Lower lobe of right lung (tissue), 2 donors: ENCODE measurements at places on chromosomes 4 and X. TPM values are rescaled to one million over a fixed set of nuclear protein-coding genes. Genes with fewer than 3 reads are reported as not detected.

Gene RNF175
- total RNA-seq = 0.12 TPM

Gene GSPT2
- total RNA-seq = 7.7 TPM

Gene PARM1
- 64.1 TPM for total RNA-seq

Gene CNGA2
- total RNA-seq = not detected

Gene AKAP4
- total RNA-seq = not detected

Gene EVC
- total RNA-seq = 24.3 TPM

Gene SH3TC1
- total RNA-seq = 73.1 TPM

Gene DOCK11
- 76.2 TPM for total RNA-seq

Gene ASMT
- total RNA-seq = not detected

Gene TRIM2
- 32.6 TPM for total RNA-seq

Gene IGSF1
- 0.09 TPM for total RNA-seq

DNA sequence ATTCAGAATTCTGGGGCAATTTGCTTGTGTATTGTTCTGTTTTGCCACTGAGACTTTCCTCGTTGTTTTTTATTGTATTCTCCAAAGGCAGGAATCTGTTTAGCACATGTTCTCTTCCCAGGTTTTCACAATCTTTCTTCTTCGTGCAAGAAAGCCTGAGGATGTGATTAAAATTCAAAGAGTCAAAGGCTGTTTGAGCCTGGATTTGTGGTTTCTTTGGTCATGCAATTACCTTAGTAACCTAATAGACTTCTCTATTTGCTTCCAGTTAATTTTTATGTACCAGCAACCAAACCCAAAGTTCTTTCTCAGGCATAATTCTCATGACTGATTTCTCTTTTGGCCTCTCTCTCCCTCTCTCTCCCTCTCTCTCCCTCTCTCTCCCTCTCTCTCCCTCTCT, 1420.1 kb upstream of the TENM3 start:
- H3K27ac ChIP-seq = no peak overlapping the region
- H3K27me3 ChIP-seq = no peaks in the 10 kb centered on the region
- no peaks in the 10 kb centered on the region for H3K36me3 ChIP-seq
- DNase-seq = no peak

DNA sequence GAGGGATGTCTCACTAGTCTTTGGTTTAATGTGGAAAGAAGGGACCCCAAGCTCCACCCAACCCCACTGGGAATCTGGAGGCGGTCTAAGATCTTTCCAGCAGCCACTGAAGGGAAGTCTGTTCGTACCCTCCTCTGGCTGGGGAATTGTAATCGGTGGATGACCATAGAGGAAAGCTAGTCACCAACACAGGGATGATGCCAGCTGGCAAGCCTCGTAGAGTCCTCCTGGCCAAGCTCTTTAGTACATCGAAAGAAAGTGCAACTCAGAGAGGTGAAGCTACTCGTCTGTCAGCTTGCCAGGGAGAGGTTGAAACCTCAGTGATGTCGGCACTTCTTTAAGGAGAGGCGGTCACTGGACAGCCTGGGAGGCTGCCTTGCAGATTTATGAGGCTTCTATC, 58.7 kb downstream of the MAMLD1 start:
- H3K4me1 ChIP-seq = no peaks in the 10 kb centered on the region
- no peak for DNase-seq
- H3K4me3 ChIP-seq = no peak overlapping the region
- H3K36me3 ChIP-seq = no peaks in the 10 kb centered on the region

DNA sequence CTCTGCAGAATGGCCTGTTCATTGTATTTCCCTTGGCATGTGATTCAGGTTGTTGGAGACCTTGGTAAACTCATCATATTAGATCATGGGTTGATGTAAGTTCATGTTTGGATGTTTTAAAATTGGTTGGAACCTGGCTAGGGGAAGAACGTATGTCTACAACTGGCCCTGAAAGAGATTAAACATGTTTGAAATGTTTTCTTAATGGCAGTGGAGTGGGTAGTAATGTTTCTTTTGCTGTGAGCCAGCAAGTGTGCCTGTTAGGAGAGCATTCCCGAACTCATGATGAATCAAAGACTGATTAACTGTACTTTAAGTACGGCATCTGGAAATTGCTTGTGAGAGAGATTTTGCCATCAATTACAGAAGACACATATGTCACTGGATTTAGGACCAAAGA, 44.5 kb upstream of the SLC4A4 start:
- no peaks in the 10 kb centered on the region for H3K27me3 ChIP-seq
- H3K36me3 ChIP-seq = no peaks in the 10 kb centered on the region
- no peak for DNase-seq
- H3K27ac ChIP-seq = no peak overlapping the region
- no peaks in the 10 kb centered on the region for H3K4me1 ChIP-seq

DNA sequence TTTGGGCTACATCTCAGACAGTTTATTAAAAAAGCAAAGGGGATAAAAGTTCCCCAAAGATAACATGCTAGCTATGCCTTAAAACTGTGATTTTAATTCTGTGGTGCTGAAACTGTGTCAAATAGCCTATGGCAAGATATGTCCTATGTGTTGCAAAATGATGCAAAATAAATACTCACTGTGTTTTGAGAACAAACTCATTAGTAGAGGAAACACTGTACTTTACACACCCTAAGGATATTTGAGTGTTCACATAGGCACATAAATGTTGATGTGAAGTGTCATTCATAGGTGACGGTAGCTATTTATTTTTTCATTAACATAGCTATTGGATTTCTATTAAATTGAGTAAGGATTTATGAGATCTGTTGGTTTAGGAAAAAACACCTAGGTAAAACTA, 351.9 kb downstream of the FAT4 start:
- no peaks in the 10 kb centered on the region for H3K4me1 ChIP-seq
- H3K36me3 ChIP-seq = no peaks in the 10 kb centered on the region
- no peak overlapping the region for H3K27ac ChIP-seq
- H3K4me3 ChIP-seq = no peak overlapping the region

- H3K36me3 ChIP-seq = no peaks in the 10 kb centered on the region
- no peak overlapping the region for H3K4me3 ChIP-seq
- H3K27me3 ChIP-seq = no peaks in the 10 kb centered on the region
- H3K27ac ChIP-seq = no peak overlapping the region
These were observed 190.2 kb upstream of the GK2 start for GRCh38 chr4:79598214-79598613.

DNA sequence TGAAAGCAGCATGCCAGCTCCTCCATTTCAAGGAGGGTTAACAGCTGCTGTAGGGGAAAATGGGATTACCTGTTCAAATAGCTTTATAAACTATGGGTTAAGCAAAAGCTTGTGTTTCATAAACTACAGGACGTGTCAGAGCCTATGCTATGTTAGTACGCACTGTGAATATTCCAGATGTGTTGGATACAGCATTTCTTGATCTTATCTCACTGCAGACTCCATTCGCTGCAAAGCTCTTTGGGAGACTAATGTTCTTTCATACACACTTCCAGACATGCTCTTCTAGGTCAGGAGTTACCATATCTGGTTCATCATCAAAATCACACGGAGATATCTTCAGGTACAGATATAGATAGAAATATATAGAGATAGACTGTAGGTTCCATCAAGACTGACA, 281.2 kb upstream of the FAM241A start:
- H3K36me3 ChIP-seq = no peaks in the 10 kb centered on the region
- H3K27ac ChIP-seq = no peak overlapping the region
- no peak for DNase-seq
- no peaks in the 10 kb centered on the region for H3K27me3 ChIP-seq
- no peaks in the 10 kb centered on the region for H3K4me1 ChIP-seq
- H3K4me3 ChIP-seq = no peak overlapping the region

GRCh38 chr4:79857811-79858210, 215.2 kb downstream of the ANTXR2 start:
- no peak overlapping the region for H3K4me3 ChIP-seq
- no peaks in the 10 kb centered on the region for H3K27me3 ChIP-seq
- H3K4me1 ChIP-seq = peaks cover 11% of the 10 kb centered on the region
- H3K27ac ChIP-seq = no peak overlapping the region
- no peak for DNase-seq

GRCh38 chr4:31598639-31599038, 878.5 kb downstream of the PCDH7 start:
- no peak for DNase-seq
- H3K36me3 ChIP-seq = no peaks in the 10 kb centered on the region
- no peaks in the 10 kb centered on the region for H3K27me3 ChIP-seq
